ENCODE measurements at places on chromosomes 12 and 14.

- DNase-seq = no peak
Observed at GRCh38 chr12:107501681-107502080, 183.9 kb upstream of the PWP1 start.

- DNase-seq = no peak
Observed at GRCh38 chr12:22282283-22282682, 52.2 kb downstream of the ST8SIA1 start.

- DNase-seq = no peak
Observed at GRCh38 chr14:75452900-75453816, 25.3 kb downstream of the JDP2 start.

- no peak for DNase-seq
Observed at GRCh38 chr14:101134851-101135433, 231.4 kb upstream of the RTL1 start.

DNA sequence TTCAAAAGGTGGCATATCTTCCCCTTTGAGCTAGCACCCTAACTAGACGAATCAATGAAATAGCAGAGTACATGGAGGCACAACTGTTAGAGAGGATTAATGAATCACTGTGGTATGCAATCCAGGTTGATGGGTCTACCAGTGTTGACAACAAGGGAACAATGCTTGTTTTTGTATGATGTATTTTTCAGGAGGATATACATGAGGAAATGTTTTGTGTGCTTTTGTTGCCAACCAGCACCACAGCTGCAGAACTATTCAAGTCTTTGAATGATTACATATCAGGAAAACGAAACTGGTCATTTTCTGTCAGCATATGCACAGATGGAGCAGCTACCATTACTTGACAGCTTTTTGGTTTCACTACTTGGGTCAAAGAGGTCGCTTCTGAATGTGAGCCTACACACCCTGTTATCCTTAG lies 142.6 kb downstream of the GPHN start:
- DNase-seq = no peak

- DNase-seq = peak; percentile 95
Observed at GRCh38 chr14:78103271-78103670, 66.9 kb upstream of the NRXN3 start.

DNA sequence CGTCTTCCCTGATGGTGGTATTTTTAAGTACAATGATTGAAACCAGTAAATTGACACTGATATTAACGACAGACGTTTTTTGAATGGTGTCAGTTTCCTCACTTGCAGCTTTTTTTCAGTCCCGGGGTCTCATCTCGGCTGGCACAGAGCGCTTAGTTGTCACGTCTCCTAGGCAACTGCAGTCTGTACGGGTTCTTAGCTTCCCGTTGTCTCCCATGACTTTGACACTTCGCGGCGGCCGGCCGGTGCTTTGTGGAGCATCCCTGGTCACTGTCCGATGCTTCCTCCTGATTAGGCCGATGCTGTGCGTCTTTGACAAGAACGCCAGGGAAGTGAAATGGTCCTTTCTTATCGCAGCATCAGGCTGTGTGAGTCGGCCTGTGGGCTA lies 67.4 kb downstream of the ADGRD1 start:
- no peak for DNase-seq

GRCh38 chr14:49893309-49894213 lies 679 bp downstream of the ARF6 start:
- peak; percentile 63 for DNase-seq

GRCh38 chr14:35220920-35221319 lies 71.3 kb upstream of the PSMA6 start:
- DNase-seq = no peak

GRCh38 chr12:127355061-127355841 lies 911.7 kb upstream of the TMEM132C start:
- DNase-seq = no peak

DNA sequence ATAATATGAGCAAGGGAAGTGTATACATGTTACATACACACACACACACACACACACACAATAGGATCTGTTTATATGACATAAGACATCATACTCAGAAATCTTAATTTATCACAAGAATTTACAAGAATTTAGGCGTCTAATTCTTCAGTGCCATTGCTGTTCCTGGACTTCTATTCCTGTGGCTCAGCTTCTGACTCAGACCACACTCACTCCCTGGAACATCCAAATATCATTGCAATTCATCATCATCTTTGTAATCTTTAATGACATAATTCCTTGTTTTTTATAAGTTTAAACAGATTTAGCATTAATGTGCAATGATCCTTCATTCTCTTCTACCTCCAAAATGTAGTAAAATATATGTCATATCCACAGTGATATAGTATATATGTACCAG lies 544.2 kb downstream of the FOXG1 start:
- DNase-seq = no peak

DNA sequence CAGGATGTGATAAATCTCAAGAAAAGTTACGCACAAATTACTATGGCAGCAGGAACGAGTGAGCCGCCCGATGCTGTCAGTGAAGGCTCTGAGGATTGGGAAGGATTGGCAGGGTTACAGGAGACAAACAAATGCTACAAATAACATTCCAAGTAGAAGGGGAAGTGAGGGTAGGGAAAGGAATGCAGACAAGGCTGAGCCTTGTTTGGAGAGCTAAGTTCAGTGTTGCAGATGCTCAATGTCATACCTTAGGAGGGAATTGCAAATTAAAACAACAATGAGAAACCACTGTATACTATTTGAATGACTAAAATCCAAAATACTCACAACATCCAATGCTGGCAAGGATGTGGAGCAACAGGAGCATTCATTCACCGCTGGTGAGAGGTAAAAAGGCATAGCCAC lies 1.3 kb downstream of the CLEC9A start:
- no peak for DNase-seq

GRCh38 chr14:89207925-89208328 lies 209.1 kb downstream of the FOXN3 start:
- DNase-seq = no peak

GRCh38 chr14:80996049-80996901 lies 40.9 kb downstream of the TSHR start:
- DNase-seq = peak; percentile 69

DNA sequence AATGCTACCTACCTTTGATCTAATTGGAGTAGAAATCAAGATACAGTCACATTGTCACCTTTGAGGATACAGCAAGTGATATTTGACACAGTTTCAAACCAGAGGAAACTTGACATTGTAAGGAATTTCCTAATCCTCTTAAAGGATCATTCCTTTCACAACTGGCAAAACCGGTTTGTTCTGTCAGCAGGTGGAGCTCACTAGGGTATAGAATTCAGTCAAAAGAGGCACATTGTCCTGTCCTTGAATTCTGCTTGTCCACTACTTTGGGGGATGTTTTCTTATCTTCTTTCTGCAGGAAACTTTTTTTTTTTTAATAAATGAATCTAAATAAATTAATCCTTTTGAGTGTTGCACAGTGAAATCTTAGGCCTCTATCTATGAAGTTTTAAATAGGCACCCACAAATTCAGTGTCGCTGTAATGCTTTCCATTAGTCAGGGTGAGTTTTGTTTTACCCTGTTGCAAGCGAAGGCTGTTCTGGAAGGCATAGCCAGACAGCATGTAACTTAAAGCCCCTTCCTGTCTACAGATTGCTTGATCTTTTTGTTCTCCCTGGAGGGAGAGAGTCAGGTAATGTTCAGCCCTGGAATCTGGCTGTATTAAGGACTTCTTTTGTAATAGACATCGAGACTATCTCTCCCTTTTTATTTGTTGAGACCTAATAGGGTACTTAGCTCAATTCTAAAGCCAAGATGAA lies 285.0 kb upstream of the RGS6 start:
- peak; percentile 83 for DNase-seq

- peak; percentile 53 for DNase-seq
Observed at GRCh38 chr12:28242129-28242495, 51.9 kb downstream of the CCDC91 start.

DNA sequence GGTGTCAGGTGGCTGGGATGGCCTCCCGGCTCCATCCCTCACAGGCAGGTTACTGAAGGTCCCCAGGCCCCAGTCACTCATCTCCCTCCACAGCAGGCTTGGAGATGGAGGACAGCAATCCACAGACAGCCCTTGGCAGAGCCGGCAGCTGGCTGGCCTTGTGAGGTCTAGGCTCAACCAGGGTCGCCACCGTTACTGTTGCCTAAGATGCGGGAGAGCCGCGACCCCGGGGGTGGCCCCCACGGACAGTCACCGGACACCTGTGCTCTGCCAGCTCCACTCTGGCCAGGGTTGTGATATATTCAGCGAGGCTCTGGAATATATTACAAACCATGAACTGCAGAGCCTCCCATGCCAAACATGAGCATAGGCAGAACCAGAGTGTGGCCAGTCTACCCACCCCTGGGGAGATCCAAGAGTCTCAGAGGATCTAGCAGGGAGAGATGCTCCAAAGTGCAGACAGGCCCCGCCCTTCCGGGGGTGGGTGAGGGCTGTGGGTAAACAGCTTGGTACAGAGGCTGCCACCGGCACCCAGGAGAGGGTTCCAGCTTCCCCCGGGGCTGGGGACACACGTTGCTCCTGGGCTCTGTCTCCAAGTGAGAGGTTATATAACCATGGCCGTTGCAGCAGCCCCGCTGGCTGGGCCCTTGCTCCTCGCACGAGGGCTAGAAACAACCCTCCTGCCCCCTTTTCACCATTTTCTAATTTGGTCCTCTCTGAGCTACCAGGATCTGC lies 55.9 kb upstream of the DIO3 start:
- no peak for DNase-seq

DNA sequence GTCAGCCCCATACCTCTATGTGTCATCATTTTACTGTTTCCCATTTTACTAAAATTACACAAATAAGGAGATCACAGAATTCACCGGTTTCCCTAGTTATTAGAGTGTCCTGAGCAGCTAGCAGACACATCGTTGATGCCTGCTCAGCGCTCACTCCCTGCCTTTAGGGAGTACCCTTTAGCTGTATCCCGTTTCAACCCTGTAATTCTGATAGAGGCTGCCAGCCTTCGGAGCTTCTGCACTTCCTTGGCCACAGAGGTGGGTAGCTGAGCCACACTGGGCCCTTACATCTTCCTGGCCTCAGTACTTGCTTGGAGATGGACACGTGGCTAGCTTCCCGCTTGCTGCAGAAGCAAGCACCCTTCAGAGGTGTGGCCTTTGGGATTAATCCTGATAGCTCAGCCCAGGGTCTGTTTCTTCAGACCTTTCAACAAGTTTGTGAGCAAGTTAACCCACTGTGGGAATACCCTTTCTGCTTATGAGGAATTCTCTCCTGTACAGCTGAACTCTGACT lies 14.3 kb upstream of the FBXW8 start:
- DNase-seq = no peak

DNA sequence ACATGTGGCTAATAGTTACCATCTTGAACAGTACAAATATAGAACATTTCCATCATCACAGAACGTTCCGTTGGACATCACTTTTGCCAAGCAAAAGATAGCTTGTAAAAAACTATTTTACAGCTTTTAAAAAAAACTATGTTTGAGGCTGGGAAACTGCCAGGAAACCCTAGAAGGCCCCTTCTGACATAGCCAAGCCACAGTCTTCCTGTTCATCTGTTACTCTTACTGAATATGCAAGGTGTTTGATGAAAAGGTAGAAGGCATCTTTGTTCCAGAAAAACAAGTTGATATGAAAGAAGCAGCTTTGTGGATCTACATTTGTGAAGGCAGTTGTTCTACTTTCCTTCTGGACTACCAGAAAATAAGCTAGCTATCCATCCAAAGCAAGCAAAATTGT lies 23.6 kb upstream of the WNK1 start:
- no peak for DNase-seq
